ENCODE measurements at places on chromosomes 4 and X.

- DNase-seq = no peak
These were observed 35.6 kb downstream of the ARSJ start for GRCh38 chr4:113943863-113944262.

- DNase-seq = no peak
These were observed 17.8 kb upstream of the TENM3 start for GRCh38 chr4:182225257-182225852.

DNA sequence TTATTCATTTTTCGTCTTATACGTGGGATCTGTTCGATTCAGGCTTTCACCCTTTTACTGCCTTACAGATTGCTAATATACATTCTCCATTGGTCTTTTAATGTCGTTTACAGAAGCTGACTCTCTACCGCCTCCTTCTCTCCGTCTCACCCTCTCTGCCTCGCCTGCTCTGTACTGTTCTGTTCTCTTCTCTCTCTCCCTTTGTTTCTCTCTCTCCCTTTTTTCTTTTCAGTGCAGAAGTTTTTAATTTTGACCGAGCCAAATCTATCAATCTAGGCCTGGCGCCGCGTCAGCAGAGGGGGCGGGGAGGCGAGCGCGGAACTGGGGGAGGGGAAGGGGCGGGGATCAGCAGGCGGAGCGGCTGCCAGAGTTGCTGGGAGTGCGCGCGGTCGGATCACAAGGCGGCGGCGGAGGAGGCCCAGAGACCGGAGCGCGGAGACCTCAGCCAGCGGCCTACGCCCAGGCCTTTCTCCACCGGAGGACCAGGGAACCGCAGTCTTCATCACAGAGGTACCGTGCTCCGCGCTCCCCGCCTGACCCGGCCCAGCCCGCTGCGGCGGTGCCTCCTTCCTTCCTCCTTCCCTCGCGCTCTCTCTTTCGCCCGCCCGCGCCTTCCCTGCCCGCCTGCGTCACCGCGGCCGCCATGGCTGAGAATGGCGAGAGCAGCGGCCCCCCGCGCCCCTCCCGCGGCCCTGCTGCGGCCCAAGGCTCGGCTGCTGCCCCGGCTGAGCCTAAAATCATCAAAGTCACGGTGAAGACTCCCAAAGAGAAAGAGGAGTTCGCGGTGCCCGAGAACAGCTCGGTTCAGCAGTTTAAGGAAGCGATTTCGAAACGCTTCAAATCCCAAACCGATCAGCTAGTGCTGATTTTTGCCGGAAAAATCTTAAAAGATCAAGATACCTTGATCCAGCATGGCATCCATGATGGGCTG, at the start of gene UBQLN2:
Gene UBQLN2 (plus strand): TSS at position 397 of the 931 bp plus-strand sequence. CDS start 247 bp downstream, at position 644.
- DNase-seq = peak; percentile 90

GRCh38 chr4:88690355-88690754, 7.3 kb downstream of the NAP1L5 start:
- no peak for DNase-seq

DNA sequence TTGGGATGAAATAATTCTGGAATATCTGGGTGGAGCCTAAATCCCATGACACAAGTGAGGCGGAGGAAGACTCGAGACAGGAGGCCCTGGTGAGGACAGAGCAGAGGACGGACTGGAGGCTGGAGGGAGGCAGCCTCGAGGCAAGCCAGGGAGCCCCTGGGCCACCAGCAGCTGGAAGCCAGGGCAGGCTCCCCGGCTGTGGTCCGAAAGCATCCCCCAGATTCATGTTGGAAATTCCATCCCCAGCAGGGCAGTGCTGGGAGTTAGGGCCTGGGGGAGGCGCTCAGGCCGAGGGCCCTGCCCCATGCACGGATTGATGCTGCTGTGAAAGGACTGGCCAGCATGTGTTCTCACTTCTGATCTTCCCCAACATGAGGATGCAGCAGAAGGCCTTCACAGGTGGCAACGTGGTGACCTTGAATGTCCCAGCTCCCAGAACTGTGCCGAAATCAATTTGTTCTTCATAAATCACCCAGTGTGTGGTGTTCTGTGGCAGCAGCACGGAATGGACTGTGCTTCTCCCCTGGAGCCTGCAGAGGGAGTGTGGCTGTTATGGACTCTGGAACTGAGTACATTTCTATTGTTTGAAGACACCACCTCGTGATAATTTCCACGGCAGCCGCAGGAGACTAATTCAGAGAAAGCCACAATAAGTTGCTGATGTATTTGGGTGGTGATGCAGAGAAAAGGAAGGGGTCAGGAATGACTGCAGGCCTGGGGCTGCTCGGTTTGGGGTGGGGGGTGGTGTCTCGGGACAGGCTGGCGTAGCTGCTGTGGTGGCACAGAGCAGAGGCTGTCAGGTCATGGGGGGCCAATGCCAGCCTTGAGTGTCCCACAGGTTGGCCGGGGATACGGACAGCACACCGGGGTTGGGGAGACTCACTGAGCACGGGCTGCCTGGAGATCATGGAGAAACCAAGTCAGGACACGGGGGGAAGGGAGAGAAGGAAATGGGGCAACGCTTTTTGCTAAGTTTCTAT, 56.9 kb downstream of the PCGF3 start:
- DNase-seq = peak; percentile 55

- no peak for DNase-seq
These were observed 74.9 kb upstream of the SOD3 start for GRCh38 chr4:24720436-24720835.

- no peak for DNase-seq
These were observed 113.8 kb upstream of the GABRA2 start for GRCh38 chr4:46503739-46504138.

Data from sciatic nerve (tissue), 2 donors.